Ascending aorta (tissue), 2 donors: ENCODE measurements at places on chromosomes 2 and 18.

GRCh38 chr2:10265329-10266132 lies 37.2 kb upstream of the HPCAL1 start:
- DNase-seq, result peak; percentile 56

DNA sequence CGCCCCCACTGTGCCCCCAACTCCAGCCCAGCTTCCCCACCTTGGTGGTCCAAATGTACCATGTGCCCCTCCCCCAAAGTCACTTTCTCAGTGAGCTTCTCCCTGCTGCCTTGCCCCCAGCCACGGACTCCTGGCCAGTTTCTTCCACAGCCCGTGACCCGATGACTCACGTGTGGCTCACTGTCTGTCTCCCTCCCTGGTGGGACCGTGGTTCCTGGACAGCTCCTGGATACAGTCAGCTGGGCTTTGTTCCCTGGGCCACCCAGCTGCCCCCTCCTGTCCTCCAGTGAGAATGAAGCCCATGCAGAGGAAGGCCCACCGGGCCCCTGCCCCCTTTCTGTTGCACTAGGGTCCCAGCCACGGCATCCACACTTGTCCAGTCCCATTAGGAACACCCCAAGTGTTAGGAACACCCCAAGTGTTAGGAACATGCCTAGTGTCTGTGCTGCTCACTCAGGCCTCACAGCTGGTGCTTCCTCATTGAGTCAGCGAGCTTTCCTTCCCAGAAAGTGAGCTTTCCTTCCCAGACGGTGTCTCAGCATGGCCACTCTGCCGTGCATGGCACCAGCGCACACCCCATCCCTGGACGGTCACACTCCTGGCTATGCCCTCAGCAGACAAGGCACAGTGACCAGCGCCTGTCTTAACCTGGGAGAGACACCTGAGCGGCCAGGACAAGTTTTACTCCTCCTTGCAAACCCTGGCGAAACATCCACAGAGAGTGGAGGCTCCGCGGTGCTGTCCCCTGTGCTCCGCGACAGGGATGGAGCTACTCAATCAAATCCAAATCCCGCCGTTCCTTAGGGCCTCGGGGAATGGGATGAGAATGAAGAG lies 44.8 kb upstream of the CTDP1 start:
- DNase-seq, result peak; percentile 64

DNA sequence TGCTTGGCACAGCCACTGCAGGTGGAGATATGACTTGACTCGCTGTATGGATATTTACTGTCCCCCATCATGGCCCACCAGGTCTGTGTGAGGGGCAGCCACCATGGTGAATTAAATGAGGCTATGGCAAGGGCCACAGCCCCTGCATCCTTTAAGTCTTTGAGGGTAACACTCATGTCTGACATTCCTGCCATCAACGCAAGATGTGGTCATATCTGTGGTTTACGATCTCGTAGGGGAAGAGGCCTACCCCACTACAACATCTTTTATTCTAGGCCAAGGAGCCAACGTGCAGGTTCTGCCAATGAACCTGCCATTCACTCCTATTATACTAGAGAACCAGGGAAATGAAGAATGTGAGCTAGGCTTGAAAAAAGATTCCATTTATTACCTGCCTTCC lies 381.6 kb upstream of the ID2 start:
- no peak for DNase-seq

DNA sequence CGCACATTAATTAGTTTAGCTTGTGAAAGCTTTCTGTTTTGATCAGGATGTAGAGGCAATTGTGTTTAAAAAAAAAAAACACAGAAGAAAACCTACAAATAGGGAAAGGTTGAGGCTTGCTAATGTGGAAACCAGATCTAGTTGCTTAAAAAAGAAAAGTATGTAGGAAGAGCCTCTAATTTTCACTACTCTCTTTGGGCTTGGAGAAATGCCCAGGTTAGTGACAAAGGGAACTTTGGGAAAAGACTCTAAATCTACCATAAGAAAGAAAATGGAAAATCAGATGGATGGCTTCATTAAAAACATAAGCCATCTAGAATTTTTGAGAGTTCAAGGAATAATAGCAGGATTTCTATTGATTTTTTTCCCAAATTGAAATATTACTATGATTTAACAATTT lies 47.3 kb upstream of the SLC38A11 start:
- no peak for DNase-seq

DNA sequence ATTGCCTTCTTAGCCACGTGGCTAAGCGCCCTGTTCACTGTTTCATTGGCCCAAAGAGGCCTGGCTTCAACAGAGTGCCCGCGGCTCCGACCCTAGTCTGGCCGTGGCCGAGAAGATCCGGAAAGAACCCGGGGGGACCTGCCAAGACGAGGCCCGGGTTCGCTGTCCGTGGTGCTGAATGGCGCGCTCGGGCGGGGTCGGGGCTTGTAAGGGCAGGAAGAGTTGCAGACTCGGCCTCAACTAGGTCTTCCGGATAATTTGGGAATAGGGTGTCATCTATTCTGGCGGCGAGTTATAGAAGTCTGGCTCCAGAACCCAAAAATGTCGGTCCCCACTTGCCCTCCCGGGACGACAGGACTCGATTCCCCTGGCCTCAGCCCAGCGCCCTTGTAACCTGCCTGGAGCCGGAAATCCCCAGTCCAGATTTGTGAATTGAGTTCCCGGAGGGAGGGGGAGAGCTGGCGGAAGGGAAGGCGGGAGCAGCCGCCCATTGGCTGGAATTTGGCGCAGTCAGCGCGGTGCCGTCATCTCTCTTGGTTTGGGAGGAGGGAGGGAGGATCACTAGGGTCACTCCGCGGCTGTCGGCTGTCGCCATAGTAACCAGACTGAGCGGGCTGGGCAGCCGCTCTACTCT lies 3.5 kb downstream of the CDK5R2 start:
- DNase-seq, result no peak

- DNase-seq, result no peak
These were observed 877.6 kb downstream of the SLC4A3 start for GRCh38 chr2:220504938-220505503.

- DNase-seq, result peak; percentile 70
These were observed 204.9 kb downstream of the PTGR3 start for GRCh38 chr18:75003764-75004690.

- no peak for DNase-seq
These were observed 46.0 kb upstream of the FAM110C start for GRCh38 chr2:92326-92725.

GRCh38 chr2:16671760-16672159 lies 6.1 kb upstream of the CYRIA start:
- DNase-seq, result no peak

DNA sequence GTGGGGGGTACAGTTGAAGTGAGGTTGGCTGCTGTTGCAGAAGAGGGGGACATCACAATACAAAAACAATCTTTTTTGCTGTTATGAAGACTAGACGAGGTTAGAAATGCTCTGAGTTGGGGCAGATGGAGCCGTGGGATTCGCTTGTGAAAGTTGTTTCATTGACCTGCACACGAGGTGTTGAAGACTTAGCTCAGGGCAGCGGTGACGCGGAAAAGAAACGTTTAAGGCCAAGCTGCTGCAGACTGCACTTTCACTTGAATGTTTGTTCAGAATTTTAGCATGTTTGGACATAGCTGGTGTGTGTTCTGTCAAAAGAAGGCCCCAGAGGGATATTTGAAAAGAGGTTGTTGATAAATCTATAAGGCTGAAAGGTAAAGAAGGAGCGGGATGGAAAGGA lies 46.3 kb downstream of the MTCL1 start:
- no peak for DNase-seq

DNA sequence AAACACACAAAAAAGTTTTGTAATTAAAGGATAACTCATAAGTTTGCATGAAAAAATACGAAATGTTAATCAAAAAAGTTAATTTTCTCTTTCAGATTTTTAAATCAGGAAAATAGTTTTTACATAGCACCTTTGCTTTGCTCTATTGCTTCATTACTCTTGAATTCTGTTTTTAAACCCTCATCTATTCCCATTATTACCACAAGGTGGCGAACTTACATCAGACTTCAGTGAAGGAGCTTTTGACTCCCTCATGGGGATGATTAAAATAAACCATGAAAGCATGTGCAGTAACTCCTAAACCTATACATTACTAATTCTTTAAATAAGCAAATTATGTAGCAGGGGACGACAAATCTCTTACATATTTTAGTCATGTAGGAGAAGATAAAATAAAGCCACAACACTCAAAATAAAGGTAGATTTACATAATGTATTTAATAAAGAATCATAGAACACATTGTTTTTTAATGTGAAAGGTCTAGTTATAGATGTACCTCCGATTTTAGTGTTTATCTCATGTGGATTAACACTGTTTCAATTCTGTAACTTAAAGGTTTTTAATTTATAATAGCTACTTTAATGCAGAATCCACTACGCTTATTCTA lies 105.2 kb downstream of the NETO1 start:
- no peak for DNase-seq

DNA sequence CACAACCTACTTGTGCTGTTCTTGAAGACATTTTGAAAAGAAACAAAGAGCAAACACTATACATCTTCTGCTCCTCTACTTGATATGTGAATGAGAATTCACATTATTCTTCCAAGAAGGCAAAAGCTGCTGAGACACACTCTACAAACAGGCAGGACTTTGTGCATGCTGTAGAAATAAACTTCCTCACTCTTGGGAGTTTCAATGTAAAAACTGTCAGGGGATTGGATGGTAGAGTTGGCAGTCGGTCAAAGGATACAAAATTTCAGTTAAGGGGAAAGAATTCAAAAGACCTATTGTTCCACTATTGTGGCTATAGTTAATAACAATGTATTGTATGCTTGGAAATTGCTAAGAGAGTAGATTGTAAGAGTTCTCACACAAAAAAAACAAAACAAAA lies 196.3 kb downstream of the MC4R start:
- no peak for DNase-seq

DNA sequence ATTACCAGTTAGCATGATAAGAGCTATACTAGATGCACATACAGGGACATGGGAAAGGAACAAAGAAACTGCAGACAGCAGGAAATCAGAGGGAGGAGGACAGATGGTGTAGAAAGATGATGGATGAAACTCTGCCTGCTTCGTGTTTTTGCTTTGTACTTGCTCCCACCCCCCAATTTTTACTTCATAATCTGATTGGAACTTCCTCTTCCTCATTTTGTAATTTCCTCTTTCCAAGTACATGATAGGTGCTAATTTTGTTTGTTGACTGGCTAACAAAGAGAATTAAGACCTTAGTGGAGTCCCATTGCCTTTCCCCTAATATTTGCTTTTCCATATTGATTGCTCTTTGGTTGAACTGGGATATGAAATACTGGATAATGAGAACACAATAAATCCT lies 76.0 kb upstream of the PELI1 start:
- no peak for DNase-seq

GRCh38 chr18:48622911-48623431 lies 84.1 kb downstream of the CTIF start:
- DNase-seq, result peak; percentile 74

- DNase-seq, result no peak
These were observed 30.5 kb downstream of the PREPL start for GRCh38 chr2:44330801-44331200.

- DNase-seq, result no peak
These were observed 82.6 kb downstream of the ZNF532 start for GRCh38 chr18:58947136-58947732.

- DNase-seq, result no peak
These were observed 15.1 kb upstream of the DYTN start for GRCh38 chr2:206733341-206733740.

GRCh38 chr2:190410166-190410565 lies 2.0 kb downstream of the MFSD6 start:
- no peak for DNase-seq

GRCh38 chr2:187138265-187138664 lies 289.3 kb upstream of the ZSWIM2 start:
- DNase-seq, result no peak

- DNase-seq, result no peak
These were observed 96.4 kb downstream of the CERS6 start for GRCh38 chr2:168552450-168552856.
